Hepatocyte (in vitro differentiated cells): ENCODE measurements at places on chromosomes 13 and 19. TPM values are rescaled to one million over a fixed set of nuclear protein-coding genes. Genes with fewer than 3 reads are reported as not detected.

Gene ETV2
- 1.0 and 1.4 TPM in 2 replicates for total RNA-seq

Gene ZNF837
- total RNA-seq, result 5.0 and 5.9 TPM in 2 replicates

Gene MATK
- not detected in 2 replicates for total RNA-seq

Gene APOC4
- total RNA-seq, result not detected in 2 replicates

Gene KLK12
- total RNA-seq, result 0.80 TPM in 1 of 2 replicates, not detected in the other

Gene ELANE
- total RNA-seq, result 0.83 and 1.2 TPM in 2 replicates

Gene TNFSF13B
- total RNA-seq, result 0.48 and 1.6 TPM in 2 replicates
